AG09309 (cell line): ENCODE measurements at places on chromosomes 1 and 21.

DNA sequence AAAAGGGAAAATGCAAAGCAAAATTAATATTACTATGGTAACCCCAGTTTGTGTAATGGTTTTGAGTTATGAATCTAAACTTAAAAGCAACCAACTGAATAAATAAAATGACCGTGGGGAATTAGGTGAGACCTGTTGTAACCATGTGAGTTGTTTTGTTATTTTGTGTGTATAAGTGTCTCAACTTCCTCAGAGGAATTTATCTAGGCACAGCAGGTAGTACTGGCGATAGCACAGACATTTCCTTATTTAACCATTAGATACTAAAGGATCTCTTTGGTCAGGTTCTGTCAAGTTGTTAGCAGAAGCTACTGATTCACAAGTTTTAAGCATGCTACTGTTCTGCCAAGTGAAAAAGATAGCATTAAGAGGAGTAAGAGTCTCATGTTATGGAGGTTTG lies 39.3 kb upstream of the LRRC7 start:
- DNase-seq, result no peak

GRCh38 chr21:42097860-42098454 lies 26.8 kb downstream of the UMODL1 start:
- DNase-seq, result peak; percentile 97

- no peak for DNase-seq
Observed at GRCh38 chr1:86502721-86503405, 34.1 kb downstream of the CLCA1 start.

- no peak for DNase-seq
Observed at GRCh38 chr1:226530591-226530990, 18.0 kb upstream of the STUM start.

- no peak for DNase-seq
Observed at GRCh38 chr1:160618763-160619274, 28.0 kb downstream of the SLAMF1 start.
